ENCODE measurements at places on chromosomes 7 and 10.

DNA sequence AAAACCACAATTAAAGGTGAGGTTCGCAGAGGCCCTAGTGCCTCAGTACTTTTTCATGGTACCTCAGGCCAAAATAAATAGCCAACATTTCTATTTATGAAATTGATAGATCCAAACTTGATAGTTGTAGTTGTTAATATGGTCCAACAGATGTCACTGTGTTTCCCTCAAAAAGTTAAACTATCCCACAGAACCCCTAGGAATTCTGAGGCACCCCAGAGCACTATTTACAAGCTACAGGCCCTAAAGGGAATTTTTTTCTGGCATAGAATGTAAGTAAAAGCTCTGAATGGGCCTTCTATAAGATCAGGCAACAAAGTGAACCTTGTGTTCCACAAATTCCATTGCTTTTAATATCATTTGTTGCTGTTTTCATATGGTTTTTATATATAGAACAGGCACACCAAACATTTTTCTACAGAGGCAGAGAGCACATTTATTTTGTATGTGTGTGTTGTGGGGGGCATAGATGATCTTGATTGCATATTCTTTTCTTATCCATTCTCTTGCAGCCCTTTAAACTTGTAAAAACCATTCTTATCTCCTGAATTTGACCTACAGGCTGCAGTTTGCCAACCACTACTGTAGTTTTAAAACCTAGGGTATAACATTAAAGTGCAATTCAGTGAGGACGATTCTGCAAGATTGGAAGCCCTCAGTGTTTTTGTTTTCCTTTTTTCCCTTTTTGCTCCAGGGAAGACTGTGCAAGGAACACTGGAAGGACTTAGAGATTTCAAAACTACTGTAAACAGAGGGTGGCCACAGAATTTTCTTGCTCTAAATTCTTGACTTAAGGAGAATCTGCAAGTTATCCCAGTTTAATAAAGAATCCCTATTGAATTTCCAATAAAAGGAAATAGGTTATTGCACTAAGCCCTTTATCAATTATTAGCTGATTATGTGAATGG lies 3.5 kb upstream of the ARL4A start:
- peak; percentile 44 for DNase-seq

GRCh38 chr10:90745565-90745964 lies 112.3 kb downstream of the HTR7 start:
- no peak for DNase-seq

DNA sequence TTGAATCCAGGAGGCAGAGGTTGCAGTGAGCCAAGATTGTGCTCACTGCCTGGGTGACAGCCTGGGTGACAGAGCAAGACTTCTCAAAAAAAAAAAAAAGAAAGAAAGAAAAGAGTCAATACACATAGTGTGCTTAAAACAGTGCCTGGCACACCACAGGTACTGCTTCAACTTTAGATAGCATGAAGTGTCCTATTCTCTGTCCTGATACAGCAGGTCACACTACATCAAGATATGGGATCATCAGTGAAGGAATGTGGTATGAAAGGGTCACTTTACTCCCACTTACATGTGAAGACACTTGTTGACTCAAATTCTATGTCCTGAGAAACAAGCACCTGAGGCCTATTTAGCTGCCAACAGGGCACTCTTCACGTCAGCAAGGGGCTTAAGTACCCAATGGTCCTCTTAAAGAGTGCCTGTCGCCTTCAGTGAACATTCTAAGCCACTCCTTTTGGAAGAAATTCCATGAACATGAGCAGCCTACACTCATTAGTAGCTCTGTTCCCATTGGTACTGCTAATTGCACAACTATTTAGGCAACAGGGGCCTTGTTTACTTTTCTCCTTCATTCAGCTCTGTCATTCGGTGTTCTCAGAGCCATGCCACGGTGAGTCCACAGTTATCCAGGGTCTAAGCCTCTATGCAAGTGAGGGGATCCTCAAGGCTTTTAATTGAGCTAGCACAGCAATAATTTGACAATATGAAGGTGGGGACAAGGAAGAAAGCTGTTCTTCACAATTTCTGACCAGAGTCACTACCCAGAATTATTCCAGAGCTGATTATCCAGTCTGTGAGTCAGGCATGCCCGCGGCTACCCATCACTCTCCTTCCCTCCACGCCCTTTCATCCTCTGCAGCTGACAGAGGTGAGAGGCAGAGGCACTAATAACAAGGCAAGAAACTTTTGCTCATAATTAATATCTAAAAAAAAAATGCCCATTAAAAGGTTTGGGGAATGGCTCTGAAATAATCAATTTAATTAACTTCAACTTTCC lies 56.6 kb upstream of the PTN start:
- no peak for DNase-seq

GRCh38 chr7:94492601-94493000 lies 17.0 kb upstream of the CASD1 start:
- DNase-seq: no peak

DNA sequence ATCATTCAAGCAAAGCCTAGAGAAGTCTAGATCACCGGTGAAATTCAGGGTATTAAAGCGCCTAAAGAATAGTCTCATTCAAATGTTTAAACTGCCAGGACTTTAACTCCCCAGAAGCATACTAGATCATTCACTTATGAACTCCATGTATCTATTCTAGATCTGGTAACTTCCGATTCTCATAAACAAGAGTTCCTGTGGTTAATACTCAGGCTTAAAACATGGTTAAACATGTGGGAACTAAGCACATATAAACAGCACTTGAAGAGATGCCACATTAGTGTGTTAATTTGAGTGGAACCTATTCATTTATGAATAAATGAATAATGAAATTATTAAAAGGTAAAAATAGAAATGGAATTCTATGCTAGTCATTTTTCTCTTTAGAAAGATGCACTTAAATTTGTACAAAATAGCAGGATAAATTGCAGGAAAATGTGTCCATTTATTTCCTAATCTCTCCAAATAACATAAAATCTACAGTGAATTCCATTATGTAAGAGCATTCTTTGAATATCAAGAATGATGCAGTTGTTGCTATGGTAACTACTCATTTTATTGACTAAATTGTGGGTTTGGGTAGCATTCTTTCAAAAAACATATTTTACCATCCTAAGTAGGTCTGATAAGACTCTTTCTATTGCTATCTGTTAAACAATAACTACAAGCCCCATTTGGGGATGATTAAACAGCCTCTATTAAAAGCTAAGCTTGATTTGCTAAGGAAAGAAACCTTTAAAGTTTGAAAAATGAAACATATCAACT lies 147.6 kb upstream of the TMEM168 start:
- DNase-seq: peak; percentile 22

DNA sequence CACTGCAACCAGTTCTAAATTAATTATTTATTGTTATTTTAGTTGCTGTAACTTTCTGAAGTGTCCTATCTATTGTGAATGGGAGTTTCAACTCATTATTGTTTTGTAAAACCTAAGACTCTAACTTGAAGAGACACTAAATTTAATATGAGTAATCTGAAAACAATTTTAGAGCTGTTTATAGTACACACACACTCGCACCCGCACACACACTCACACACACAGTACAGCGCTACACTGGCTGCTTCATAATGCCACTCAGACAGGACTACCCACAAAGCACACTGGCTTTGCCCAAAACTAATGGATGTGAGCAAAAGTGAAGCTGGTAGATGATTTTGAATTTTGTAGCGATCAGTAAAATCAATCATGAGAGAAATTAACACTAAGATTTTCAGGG lies 238.9 kb upstream of the ETV1 start:
- DNase-seq: no peak

- peak; percentile 49 for DNase-seq
Observed at GRCh38 chr10:84179059-84179710, 5.6 kb downstream of the GPR15LG start.

- DNase-seq: peak; percentile 39
Observed at GRCh38 chr7:36192053-36192824, 39.2 kb downstream of the EEPD1 start.

- no peak for DNase-seq
Observed at GRCh38 chr7:136214356-136214755, 237.2 kb upstream of the MTPN start.

DNA sequence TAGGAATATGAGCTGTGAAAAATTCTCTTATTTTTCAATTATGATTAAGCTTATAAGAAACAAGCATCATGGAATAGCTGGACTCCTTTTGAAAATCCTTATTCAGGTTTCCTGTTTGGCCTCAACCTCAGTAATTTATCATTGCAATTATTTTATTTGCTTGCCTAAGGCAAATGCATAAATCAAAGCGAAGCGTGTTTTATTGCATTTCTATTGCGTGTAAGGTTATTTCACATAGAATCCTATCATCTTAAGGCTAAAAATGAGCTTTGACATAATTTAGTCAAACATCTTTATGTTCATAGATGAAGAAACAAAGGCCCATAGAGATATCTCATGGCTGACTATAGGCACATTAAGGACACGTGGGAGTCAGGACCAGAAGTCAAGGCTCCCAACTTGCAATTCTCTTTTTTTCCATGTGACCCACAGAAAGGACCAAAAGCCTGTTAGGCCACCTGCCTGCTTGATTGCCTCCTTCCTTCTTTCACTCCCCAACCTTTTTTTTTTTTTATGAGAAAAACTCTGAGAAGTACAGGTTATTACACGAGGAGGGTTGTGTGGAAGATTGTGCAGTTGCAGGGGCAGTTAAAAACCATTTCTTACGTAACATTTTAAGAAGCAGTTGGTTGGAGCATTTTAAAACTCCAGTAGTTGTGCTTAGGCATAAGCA lies 261.0 kb downstream of the HDAC9 start:
- DNase-seq: no peak
